ENCODE measurements at places on chromosomes 6 and 20.

DNA sequence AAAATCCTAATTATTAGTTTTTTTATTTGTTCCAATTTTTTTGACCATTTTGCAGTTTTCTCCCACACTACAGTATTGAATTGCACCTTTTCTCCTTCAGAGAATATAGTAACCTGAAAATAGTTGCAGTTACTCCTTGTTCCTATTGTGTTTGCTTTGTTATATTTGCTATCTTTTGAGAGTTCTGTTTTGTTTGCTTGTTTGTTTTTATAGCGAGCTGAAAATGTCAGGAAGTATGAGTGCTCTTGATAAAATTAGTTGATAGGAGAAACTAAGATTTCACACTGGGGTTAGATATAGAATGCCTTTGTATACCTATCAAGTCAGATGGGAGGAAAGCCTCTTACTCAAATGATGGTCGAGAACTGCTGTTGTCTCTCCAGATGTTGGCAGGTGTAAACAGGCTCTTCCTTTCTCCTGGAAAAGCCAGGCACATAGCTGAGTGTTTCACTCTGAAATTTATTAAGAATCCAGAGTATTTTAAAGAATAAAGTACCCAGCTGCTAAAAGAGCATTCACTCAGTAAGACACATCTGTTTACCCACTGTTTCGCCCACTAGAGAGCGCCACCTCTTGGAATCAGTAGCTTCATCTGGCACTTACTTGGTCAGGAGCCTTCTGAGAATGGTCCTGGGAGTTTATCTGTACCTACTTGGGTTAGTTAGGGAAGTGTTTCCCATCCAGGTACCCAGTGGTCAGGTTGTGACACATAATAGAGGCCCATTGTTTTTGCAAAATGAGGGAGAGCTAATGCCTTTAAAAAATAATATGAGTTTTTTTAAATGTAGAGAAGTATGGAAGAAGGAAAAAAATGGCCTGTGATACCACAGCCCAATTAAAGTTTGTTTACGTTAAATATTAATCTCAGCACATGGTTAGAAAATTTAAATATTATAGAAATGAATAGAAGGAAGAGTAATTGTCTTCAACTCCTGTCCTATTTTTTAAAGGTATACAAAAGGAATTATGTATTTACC lies 11.2 kb downstream of the NT5DC1 start:
- DNase-seq, result no peak

GRCh38 chr20:43320536-43320935 lies 130.8 kb upstream of the PTPRT start:
- no peak for DNase-seq

GRCh38 chr6:41056768-41057490 lies 3.9 kb downstream of the APOBEC2 start:
- DNase-seq, result no peak

GRCh38 chr20:53693262-53693871 lies 99.7 kb upstream of the ZNF217 start:
- DNase-seq, result no peak

DNA sequence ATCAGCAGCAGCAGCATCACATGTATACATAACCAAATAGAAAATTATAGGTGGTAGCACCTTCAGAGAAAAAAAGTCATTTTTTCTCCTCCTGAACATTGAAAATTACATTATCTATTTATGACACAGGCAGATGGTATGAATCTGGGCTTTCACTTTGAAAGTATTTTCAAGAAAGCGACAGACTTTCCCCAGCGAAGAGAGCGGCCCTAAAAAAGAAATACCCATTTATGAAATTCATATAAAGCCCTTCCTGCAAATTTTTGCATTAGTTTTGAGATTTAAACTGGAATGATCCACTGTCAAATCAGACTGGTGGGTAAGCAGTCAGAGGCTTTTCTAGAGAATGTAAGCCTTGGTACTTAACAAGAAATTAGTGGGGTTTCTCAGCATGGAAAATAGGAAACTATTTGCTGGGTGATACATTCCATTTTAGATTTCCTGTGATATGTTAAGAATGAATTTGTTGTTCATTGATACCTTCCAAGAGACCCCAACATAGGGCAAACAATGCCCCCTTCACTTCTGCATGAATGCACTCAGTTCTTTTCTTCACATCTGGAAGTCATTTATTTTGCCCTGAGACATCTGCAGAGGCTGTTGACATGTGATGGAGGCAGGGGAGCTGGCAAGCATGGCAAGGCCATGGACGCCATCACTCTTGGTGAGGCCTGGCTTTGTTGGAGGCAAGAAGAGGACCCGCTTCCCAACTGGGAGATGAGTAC lies 147.0 kb downstream of the LINC00237 start:
- DNase-seq, result no peak

- DNase-seq, result no peak
These were observed 634.5 kb downstream of the PHF3 start for GRCh38 chr6:64270083-64270482.

All from NCI-H1092 (cell line).